ENCODE measurements at places on chromosomes 6 and 20.

GRCh38 chr20:35011589-35012226 lies 56.0 kb downstream of the MYH7B start:
- DNase-seq, result no peak

DNA sequence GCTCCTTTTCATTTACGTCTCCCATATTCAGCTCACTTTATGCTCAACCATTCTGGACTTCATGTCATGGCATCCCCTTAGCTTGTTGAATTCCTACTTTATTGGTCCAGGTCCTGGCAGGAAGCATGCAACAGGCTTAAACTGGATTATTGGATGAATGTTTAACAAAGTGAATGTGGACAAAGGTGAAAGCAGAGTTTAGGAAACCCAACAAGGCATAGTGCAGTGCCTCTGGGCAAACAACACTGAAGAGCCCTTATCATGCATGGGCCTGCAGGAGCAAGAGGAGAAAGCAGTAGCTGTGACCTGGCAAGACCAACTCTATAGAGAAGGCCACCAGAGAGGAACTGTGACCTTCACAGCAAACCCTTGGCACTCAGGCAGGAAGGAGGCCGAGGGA lies 5.3 kb upstream of the ANKRD66 start:
- DNase-seq, result no peak

DNA sequence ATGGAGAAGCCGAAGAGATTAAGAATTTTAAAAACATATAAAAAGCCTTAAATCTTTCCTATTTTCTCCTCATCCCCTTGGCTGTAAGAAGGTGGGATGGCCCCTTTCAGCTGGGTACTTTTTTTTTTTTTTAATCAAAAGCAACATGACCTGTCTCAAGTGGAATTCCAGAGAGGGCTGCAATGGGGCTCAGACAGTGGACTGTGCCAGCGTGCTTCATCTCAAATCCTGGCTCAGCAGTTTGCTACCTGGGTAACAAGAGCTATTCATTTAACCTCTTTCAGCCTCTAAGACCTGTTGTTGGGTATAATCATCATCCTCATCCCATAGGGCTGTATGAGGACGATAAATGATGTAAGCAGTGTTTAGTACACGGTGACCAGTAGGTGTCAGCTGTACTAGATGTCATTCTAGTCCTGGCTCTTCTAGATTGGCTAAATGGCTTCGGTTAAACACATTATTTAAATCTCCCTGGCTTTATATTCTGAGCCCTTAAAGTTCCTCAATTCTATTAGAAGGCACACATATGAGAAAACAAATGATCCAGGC lies 6.9 kb upstream of the PPP1R3G start:
- DNase-seq, result no peak

- DNase-seq, result no peak
These were observed 12.8 kb upstream of the ZNF831 start for GRCh38 chr20:59150821-59151251.

DNA sequence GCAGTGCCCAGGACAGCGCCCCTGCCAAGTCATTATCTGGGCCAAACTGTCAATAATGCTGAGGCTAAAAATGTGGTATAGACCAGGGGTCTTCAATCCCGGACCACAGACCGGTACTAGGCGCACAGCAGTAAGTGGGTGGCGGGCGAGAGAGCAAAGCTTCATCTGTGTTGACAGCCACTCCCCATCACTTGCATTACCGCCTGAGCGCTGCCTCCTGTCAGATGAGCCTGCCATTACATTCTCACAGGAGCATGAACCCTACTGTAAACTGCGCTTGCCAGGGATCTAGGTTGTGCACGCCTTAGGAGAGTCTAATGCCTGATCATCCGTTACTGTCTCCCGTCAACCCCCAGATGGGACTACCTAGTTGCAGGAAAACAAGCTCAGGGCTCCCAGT lies 91.0 kb downstream of the NFATC2 start:
- no peak for DNase-seq

DNA sequence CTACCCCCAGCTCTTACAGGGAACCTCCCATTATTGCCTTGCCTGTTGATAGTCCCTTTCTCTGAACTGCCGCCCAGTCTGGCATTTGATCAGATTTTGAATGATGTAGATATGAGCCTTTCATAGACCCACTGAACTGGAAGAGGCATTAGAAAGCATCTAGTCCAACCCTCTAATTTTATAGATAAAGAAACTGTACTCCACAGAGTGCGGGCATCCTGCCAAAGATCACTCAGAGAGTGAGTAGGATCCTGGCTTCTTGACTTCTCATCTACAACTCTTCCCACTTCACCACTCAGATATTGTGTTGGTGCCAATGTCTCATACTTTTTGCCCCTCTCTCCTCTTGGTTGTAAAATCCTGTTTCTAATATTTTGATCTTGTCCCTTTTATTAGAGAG lies 179.2 kb upstream of the BMP2 start:
- DNase-seq, result no peak

GRCh38 chr6:39173270-39173669 lies 56.0 kb downstream of the KCNK5 start:
- no peak for DNase-seq

- no peak for DNase-seq
These were observed 15.5 kb downstream of the GSS start for GRCh38 chr20:34940081-34940481.

DNA sequence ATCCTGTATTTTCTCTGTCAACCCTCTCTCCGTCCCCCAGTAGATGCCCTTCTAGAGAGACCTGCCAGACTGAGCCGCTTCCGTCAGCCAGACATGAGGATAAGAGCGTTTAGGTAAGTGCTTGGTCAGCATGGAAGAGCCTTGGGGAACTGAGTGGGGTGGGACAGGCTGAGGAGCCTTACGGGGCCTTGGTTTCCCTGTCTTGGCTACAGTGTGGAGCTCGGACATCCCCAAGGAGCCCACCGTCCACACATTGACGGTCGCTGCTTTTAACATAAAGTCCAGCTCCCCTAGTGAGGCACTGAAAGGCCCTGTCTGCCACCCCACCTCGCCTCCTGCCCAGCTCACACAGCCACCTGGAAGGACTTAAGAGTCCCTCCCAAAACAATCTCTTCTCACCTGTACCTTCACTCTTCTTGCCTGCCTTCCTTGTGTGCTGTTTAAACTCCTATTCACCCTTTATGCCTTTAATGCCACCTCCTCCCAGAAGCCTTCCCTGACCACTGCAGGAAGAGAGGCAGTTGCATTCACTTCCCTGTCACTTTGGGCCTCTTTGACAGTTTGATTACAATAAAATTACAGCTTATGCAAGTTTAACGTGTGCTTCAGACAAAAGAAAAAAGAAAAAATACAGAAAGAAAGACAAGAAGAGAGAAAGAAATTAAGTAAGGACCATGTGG lies 42.3 kb downstream of the PDYN start:
- no peak for DNase-seq

- DNase-seq, result no peak
These were observed 590 bp downstream of the SLCO4A1 start for GRCh38 chr20:62642666-62643520.

DNA sequence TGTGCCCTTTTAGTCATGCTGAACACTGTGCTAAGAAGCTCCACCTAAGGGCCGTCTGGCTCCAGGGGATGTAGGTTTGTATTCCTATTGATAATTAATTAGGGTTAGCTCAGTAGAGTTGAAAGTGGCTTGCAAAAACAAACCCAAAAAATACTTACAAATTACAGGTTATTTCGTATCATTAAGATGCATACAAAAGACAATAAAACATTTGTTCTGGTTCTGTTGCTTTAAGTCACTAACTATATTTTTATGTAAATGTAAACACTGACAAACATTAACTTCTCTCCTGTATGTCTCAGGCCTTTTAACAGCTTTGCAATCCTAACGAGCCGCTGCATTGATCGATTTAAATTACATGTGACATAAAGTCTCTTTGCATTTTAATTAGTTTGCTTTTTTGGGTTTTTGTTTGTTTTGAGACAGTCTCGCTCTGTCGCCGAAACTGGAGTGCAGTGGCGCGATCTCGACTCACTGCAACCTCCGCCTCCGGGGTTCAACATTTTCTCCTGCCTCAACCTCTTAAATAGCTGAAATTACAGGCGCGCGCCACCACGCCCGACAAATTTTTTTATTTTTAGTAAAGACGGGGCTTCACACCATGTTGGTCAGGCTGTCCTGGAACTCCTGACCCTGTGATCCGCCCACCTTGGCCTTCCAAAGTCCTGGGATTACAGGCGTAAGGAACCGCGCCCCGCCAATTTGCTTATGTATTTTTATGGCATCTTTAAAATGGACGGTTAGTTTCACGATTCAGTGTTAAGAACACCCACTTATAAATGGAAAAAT lies 110.9 kb downstream of the HFE start:
- no peak for DNase-seq

DNA sequence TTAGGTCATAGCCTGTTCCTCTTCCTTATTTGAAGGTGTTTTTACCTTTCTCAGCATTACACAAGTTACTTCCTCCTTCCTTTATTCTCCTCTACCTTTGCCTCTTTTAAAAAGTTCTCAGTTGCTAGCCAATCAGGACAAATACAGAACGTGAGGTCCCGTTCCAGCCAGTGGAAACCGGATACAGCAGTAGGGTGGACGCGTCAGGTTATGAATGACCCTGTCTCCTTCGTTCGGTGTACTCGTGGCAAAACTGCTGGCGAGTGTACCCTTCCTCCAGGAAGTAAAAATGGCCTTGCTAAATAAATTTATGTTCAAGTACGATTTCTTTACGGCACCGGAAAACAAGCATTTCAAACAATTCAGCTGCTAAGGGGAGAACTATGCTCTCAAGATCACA lies 77.0 kb upstream of the MLN start:
- DNase-seq, result no peak

- no peak for DNase-seq
These were observed 39.4 kb downstream of the HFE start for GRCh38 chr6:26126394-26127235.

DNA sequence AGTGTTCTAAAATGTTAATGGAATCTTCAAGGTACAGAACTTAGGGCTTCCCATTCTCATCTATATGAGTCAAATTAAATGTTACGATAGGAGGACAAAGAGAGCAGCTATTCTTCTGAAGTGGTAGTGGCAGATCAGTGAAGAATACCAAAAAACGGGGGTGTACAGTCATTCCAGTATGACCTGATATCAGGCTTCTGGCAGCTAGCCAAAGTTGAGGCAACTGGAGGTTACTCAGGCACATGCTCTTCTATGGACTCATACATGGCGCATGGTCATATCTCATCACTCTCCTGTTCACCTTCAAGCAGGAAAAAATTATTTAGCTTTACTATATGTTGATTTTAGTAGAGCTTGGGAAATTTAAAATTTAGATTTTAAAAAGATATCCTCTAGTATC lies 1608.8 kb downstream of the GRIK2 start:
- no peak for DNase-seq

GRCh38 chr6:85008296-85009009 lies 244.1 kb upstream of the TBX18 start:
- no peak for DNase-seq

- no peak for DNase-seq
These were observed 78.4 kb downstream of the NOL4L start for GRCh38 chr20:32506721-32507120.

DNA sequence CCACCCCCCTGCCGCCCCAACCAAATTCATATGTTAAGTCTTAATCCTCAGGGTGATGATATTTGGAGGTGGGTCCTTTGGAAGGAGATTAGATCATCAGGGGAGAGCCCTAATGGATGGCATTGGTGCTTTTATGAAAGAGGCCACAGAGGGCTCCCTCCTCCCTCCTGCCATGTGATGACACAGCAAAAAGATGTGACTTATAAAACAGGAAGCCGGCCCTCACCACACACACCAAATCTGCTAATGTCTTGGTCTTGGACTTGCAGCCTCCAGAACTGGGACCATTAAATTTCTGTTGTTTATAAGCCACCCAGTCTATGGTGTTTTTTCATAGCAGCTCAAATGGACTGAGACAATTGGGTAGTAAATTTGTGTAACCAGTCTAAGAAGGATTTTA lies 176.3 kb downstream of the ADGRG6 start:
- DNase-seq, result no peak

DNA sequence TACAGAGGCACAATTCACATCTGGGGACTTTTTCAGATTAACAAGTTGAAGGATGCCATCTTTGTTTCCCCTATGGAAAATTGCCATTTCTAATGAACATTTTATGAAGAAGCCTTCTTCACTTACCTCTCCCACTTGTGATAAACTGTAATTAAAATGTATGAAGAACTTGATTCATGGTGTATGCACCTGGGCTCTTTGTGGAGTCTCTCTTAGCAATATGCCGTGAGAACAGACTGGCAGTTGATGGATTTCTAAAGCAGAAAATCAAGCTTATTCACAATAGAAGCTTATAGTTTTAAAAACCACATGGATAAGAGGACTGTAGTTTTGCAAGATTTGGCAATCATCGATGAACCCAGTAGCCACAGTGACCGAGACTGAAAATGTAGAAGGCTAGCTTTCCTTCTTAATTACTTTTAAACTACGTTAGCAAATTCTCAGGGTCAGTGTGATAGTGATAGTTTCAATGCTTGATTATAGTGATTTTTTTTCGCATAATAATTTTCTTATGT lies 270.6 kb downstream of the PRL start:
- no peak for DNase-seq

- DNase-seq, result no peak
These were observed 73.4 kb upstream of the RNF24 start for GRCh38 chr20:4088766-4089165.

DNA sequence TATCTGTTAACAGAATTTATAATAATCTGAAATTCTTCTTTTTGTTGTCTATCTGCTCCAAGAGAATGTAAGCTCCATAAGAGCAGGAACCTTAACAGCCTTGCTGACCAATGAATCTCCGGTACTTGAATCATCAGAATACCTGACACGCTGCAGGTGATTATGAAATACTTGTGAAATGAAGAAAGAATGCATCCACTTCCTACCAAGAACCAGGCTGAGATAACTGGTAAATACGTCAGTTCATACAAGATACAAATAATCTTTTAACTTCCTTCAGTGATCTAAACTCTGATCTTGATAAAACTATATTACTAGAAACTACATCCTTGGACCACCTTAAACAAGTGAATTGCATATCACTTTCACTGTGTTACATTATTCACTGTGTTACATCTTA lies 116.2 kb downstream of the MAP3K5 start:
- no peak for DNase-seq

GRCh38 chr6:85574932-85575598 lies 18.6 kb downstream of the SNX14 start:
- no peak for DNase-seq

DNA sequence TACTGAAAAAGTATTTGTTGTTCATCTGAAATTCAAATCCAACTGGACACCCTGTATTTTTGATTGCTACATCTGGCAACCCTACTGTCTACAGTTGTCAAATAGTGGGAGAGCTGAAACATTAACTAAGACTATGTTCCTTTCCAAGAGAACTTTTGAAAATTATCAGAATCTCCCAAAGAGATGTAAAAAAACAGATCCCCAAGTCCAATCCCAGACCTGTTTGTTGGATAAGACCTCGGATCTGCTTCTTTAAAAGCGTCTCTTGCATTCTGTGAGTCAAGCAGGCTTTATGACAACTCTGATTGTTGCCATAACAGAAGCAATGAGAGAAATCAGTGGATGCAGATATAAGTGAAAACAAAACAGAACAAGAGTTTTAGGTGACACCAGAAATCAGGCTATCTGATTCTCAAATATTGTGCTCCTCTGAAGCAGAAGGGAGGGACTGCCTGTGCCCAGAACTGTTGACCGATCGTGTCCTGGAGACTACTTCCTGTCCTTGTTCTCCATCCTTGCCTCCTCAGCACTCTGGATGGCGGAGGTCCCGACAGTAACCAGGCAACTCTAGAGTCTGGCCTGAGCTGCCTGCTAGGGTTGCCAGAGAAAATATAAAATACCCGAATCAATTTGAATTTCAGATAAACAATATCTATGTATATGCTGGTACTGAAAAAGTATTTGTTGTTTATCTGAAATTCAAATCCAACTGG lies 853.8 kb downstream of the MAFB start:
- no peak for DNase-seq

Measured in stimulated activated CD8-positive, alpha-beta memory T cell treated with anti-CD3 and anti-CD28 coated beads, Interleukin-7, amount 100 ng/mL, for 1 hour (primary cell).